Renal cortex interstitium (tissue), 15 donors: ENCODE measurements at places on chromosomes 7 and 10. TPM values are rescaled to one million over a fixed set of nuclear protein-coding genes. Genes with fewer than 3 reads are reported as not detected.

HOXA13 gene
- polyA plus RNA-seq: 0.01 TPM

HNRNPA2B1 gene
- 1,791 TPM for polyA plus RNA-seq

SAP25 gene
- polyA plus RNA-seq: 4.6 TPM

CLEC2L gene
- polyA plus RNA-seq: 1.3 TPM

GPR37 gene
- 1.0 TPM for polyA plus RNA-seq

KCP gene
- polyA plus RNA-seq: 21.4 TPM

INA gene
- 1.1 TPM for polyA plus RNA-seq

RAPGEF5 gene
- 39.9 TPM for polyA plus RNA-seq

AOAH gene
- polyA plus RNA-seq: 3.3 TPM

CEP55 gene
- polyA plus RNA-seq: 12.2 TPM

PTPRZ1 gene
- polyA plus RNA-seq: 3.9 TPM
